Renal cortex interstitium (tissue), 15 donors: ENCODE measurements at places on chromosomes 5 and 9. TPM values are rescaled to one million over a fixed set of nuclear protein-coding genes. Genes with fewer than 3 reads are reported as not detected.

DNA sequence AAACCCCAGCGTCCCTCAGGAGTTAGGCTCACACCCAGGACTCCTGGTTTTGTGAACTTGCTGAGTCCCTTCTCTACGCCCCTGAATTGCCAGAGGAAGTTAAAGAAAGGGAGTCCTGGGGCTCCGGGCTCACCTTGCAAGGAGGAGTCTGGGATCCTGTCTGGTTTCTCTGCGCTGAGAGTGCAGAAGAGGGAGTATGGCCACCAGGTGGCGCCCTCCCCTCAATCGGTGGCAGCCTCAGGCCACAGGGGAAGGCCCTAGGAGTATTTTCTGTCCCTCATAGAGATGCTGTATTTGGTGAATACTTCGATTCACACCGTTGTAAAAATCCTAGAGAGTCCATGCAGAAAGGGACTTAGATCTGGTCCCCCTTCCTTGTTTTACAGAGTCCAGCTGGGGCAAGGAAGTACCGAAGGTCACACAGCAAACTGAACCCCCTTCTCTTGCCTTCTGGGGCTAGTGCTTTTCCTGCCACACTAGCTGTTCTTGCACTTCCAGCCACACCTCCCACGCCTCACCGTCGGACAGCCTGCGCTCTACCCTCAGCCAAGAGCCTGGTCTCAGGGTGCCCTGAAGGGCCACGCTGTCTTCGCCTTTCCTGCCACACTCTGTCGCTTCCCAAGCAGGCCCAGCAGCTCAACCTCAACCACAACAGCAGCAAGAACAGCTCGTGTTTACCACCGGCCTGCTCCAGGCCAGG, 10.2 kb downstream of the HAND1 start:
- no peak for DNase-seq

- no peak for DNase-seq
Measured at GRCh38 chr9:118734696-118735095, 634.5 kb downstream of the BRINP1 start.

DNA sequence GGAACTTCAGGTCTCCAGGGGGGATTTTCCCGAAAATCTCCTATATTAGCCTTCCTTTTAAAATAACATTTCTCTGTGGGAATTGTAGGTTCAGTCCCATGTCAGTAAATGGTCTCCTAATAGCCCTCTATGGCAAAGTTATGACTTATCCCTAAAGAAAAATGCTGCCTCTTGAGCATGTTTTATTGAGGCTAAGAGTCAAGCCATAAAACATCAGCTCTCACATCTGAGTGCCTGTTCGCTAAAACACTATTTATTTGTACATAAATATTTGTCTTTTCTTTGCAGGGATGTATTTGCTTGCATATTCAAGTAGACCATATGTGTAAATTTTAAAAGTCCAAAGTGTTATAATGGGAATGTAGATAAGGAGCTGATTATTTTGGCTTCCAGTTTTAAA, 160.4 kb downstream of the PRDM6 start:
- DNase-seq, result peak; percentile 24

GRCh38 chr5:127899214-127899610, 184.4 kb upstream of the SLC12A2 start:
- no peak for DNase-seq

The ANKRD55 gene
- 1.4 TPM for polyA plus RNA-seq

The MAST4 gene
- 16.8 TPM for polyA plus RNA-seq

The CAMK2A gene
- 3.8 TPM for polyA plus RNA-seq

The SLC25A2 gene
- polyA plus RNA-seq, result 0.14 TPM

- DNase-seq, result no peak
Measured at GRCh38 chr9:116494815-116495634, 192.1 kb upstream of the TRIM32 start.

The CCDC192 gene
- polyA plus RNA-seq, result 1.3 TPM

GRCh38 chr5:111242606-111243005, 18.4 kb downstream of the CAMK4 start:
- DNase-seq, result no peak

DNA sequence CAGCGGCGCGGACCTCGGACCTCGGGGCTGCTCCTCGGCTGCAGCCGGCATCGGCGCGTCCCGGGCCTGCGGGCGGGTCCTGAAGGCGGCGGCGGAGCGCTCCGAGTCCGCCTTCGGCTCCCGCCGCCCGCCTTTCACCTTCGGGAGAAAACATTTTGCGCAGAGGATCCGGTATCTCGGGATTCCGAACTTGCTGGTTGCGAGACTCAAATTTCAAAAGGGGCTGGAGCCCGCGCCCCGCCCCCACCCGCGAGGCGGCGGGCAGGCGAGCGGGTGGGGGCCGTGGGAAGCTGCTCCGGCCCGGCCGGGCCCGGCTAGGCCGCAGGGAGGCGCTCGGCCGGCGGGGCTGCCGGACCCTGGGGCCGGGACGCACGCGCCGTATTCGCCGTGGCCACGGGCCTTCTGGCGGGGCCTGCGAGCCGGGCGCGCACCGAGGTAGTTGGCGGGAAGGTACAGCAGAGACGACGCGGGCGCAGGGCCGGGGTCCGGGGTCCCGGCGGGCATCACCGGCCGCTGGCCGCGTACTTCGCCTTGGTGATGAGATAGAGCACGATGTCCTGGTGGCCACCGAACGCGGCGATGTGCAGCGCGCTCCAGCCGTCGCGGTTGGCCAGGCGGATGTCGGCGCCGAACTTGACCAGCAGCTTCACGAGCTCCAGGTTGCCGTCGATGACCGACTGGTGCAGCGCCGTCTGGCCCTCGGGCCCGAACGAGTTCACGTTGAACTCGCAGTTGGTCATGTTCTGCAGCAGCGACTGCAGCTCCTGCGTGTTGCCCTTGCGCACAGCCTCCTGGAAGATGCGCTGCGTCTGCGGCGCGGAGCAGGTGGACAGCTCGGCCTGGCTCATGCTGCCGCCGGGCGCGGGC, 757 bp downstream of the NRARP start:
- DNase-seq, result no peak

The SPINK6 gene
- not detected for polyA plus RNA-seq

DNA sequence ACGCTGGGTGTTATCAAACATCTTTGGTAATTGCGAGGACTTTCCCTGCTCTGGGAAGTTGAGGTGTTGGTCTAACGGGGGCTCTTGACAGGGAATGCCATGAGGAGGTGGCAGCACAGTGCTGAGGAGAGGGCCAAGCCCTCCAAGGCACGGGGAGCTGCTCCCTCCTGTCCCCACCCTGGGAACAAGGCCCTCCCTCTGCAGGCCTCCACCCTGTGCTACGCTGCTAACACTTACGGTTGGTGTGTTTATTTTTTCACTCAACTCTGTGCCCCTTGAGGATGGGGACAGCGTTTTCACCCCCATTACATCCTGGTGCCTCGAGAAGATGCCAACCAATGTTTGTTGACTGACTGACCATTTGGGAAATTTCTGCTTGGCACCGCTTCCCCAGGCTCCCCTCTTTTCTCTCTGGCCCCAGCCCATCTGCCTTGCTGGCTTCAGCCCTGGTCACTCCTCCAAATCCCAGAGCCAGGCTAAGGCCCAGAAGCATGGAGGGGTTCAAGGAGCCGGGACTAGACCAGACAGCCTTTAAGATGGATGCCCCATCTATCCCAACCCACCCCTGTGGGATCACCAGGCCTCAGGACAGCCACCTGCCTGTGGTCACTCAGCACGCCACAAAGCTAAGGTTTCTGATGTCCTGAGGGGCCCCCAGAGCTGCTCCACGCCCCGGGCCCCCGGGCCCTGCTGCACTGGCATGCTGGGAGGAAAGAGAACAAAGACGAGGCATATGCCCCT, 125.7 kb downstream of the BARX1 start:
- no peak for DNase-seq

The KIF24 gene
- 6.4 TPM for polyA plus RNA-seq

- DNase-seq, result no peak
Measured at GRCh38 chr5:1386274-1386717, 41.4 kb upstream of the CLPTM1L start.
